ENCODE measurements at places on chromosomes 2 and 18. TPM values are rescaled to one million over a fixed set of nuclear protein-coding genes. Genes with fewer than 3 reads are reported as not detected.

The DLGAP1 gene
- not detected for total RNA-seq

The NEDD4L gene
- total RNA-seq: 48.6 TPM

The IL36B gene
- not detected for total RNA-seq

The PUS10 gene
- total RNA-seq: 4.8 TPM

The TXNDC9 gene
- 23.8 TPM for total RNA-seq

Data from heart right ventricle (tissue), 16 donors.